ENCODE measurements at places on chromosomes 3 and 15.

DNA sequence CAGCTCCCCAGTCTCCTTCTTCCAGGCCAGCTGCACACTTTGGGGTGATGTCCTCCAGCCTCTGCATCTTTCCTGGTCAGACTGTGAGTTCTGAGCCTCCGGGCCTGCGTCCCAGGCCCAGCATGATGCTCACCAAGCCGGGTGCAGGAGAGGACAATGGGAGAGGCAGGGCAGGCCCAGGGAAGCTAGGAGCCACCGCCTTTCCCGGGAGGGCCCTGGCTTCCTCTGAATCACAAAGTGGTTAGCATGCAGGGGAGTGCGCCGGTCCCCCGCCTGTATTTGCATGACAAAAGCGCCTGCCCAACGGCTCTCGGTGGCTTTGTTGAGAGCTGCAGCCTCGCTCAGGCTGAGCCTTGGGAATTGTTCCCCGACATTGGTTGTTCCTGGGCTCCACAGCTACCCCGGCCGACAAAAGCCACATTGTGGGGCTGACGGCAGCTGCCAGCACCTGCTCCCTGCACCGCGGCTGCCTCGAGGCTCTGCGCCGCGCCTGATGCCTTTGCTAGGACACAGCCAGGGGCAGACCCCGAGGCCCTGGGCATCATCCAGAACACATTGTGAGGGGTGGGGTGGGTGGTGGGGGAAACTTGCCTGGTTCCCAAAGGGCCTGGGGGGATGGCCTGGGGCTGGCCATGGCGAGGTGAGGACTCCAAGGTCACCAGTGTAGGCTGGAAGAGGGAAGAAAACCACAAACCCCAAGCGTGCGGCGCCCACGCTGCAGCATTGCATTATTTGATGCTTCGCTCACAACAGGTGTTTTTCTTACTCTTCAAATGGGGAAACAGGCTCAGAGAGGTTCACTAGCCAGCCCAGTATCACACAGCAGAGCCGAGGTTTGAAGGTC is 20.0 kb upstream of the KLF13 start:
- peak; percentile 96 for DNase-seq

GRCh38 chr15:67784090-67784781 is 41.1 kb upstream of the SKOR1 start:
- no peak for DNase-seq

DNA sequence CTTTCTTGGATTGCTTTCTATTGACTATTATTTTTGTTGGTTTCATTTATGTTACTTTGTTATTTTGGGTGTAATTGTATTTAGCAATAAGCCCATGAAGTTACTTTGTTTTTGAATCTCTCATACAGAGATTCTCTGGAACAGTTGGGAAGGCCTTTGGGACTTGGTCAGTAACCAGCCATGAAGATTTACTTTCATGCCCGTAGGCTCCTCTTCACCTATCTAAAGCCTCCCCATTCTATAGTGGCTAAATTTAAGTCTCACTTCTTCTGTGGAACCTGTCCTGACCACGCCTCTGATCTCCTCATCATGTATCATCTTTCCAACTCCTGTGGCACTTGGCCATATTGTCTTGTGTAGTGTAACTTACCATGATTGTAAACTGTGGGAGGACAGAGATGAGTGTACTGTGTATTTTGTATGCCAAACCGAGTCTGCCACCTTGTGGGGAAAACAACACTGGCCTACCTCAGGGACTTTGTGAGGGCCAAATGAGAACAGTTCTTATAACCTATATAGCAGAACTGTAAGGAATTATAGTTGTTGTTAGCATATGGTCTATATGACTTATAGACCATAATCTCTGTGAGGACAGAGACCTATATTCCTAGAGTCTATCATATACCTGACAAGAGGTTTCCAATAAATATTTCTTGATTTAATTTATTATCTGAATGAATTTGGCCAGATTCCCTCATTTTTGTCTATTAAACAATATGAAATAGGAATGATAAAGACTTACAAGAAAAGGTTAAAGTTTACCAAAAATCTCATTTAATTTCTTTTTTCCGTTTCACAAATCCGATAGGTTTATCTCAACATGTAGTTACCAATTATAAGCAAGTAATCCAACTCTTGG is 75.0 kb downstream of the STARD9 start:
- peak; percentile 84 for DNase-seq

- no peak for DNase-seq
Measured at GRCh38 chr15:76982356-76982755, 12.6 kb upstream of the PSTPIP1 start.

- DNase-seq = peak; percentile 50
Measured at GRCh38 chr3:155554777-155555451, 190.0 kb downstream of the PLCH1 start.

- no peak for DNase-seq
Measured at GRCh38 chr15:29355477-29355876, 85.9 kb upstream of the NSMCE3 start.

DNA sequence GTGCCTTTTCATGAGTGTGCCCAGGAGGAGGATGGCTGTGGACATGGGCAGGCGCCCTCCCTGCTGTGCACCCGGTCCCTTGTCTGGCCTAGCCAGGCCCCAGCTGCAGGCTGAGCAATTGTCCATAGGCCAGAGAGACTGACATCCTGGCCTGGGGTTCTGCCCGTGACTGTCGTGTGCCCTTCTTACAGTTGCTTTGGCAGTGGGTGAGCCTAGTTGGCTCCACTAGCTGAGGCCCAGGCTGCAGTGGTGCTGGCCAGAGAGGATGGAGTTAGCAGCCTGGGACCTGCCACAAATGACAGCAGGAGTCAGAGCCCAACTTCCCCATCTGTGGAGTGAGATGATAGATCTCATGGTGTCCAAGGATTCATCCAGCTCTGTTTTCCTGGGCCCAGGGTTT is 9.0 kb upstream of the CHRNB4 start:
- no peak for DNase-seq

GRCh38 chr3:25940935-25941334 is 151.0 kb downstream of the OXSM start:
- DNase-seq = no peak

- DNase-seq = no peak
Measured at GRCh38 chr3:70989174-70989573, 594.4 kb downstream of the FOXP1 start.

- DNase-seq = no peak
Measured at GRCh38 chr15:66830358-66830757, 128.3 kb downstream of the SMAD6 start.

GRCh38 chr15:92205255-92205739 is 188.4 kb upstream of the ST8SIA2 start:
- peak; percentile 76 for DNase-seq

GRCh38 chr15:39180030-39180429 is 400.8 kb upstream of the THBS1 start:
- no peak for DNase-seq

GRCh38 chr3:184005941-184006507 is 11.7 kb downstream of the ABCC5 start:
- DNase-seq = peak; percentile 73

GRCh38 chr3:123340336-123340735 is 108.6 kb downstream of the ADCY5 start:
- peak; percentile 13 for DNase-seq

- no peak for DNase-seq
Measured at GRCh38 chr15:45550436-45550835, 27.9 kb upstream of the SLC30A4 start.

DNA sequence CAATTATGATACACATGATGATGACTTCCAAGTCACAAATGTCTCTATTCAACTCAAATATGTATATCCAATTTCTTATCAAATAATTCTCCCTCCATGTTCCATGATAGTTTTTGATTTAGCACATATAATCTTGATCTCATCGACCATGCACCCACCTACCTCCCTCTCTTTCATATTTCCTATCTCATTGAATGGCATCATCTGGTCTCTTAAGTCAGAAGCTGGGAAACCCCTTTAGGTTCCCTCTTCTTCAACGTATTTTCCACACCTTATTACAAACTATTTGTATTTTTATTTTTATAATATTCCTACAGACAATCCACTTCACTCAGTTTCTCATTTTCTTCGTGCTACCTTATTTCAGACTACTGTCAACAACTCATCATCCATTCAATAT is 56.9 kb upstream of the DPH6 start:
- no peak for DNase-seq

DNA sequence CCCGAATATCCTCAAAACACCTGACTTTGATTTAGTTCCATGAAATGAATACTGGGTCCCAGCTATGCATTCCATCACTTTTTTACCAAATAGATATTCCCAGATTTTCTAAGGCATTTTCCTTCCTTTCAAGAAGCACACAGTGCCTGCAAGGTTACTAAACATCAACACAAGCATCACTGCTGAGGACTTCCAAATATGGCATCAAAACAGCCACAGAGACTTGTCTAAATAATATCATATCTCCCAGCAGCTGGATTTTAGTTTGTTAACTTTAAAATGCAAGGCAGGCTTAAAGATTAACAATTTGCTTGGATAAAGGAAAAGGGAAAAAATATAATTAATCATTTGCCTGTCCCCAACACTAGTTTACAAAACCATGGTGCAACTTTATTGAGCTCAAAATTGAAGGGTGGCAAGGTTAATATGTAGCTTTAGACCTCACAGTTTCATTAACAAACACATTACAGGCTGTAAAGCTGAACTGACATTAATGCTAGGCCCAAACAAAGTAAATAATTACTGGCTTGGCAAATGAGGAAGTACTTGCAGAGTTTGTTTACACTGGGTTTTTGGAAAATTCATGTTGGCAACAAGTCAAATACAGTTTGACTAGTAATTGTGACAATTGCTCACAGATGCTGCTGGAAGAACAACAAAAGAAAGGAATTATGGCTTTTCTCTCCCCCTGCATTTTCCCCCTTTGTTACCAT is 401.7 kb upstream of the CDIN1 start:
- DNase-seq = no peak

DNA sequence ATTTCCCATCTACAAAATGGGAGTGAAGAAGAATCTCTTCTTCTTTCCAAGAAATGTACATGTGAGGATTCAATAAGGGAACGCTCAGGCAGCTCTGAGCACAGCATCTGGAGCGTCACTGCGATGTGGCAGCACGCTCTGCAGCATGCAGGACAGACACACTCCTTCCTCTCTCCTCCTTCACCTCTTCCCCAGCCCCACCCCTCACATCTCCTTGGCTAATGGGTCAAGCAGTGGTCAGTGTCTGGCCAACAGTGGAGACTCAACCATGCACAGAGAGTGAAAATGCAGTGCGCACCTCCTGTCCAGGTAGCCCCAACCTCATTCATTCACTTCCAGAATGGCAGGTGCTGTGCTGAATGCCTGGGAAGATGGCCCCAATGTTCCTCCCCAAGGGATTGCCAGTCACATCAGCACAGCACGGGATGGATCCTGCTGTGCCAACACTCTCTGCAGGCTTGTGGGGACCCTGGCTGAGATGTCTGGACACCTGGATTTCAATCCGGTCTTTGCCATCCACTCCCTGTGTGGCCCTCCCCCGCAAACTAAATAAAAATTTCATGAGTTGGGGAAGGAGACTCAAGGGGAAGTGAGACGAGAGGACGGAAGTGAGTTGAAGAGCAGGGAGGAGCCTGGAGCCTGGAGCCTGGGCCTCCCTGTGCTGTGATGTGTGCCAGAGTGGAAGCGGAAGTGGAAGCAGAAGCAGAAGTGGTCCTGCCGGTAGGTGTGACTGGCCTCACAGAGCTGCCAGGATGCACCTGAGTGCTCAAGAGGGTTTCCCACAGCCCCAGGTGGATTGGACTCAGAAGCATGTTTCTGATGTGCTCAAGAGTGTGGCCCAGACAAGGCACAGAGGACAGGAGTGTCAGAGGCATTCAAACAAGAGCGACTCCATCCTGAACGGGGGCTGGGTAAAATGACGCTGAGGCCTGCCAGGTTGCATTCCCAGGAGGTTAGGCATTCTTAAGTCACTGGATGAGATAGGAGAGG is 163.9 kb downstream of the SMAD6 start:
- DNase-seq = peak; percentile 68

- no peak for DNase-seq
Measured at GRCh38 chr3:53300826-53301225, 45.0 kb upstream of the TKT start.

DNA sequence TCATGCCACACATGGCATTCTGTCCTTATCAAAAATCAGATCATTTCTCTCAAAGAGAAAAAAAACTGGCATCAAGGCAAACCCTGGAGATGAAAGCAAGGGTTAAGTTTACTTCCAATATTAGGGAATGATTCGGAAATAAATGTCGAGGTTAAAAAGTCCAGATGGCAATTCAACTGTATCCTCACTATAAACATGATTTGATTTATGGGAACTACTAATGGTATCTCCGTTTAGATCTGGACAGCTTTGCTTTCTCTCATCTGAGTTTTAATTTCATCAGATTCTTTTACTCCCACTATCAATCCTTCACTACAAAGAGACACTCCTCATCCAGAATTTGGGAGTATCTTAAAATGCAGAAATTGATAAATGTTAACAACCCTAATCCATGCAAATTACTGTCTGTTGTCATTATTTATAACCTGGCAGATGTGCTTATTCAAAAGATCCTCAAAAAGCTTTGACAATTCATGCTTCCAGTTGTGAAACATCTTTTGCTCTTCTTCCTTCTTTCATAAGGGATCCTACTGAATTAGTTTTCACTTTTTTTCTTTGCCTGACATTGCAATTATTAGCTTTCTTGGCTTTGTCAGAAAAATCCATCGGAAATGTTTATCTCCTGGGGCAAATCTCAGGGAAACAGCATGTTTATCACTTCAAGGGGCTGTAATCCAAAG is 903.2 kb downstream of the MCTP2 start:
- no peak for DNase-seq

- DNase-seq = no peak
Measured at GRCh38 chr3:128084675-128085021, 32.4 kb downstream of the SEC61A1 start.

DNA sequence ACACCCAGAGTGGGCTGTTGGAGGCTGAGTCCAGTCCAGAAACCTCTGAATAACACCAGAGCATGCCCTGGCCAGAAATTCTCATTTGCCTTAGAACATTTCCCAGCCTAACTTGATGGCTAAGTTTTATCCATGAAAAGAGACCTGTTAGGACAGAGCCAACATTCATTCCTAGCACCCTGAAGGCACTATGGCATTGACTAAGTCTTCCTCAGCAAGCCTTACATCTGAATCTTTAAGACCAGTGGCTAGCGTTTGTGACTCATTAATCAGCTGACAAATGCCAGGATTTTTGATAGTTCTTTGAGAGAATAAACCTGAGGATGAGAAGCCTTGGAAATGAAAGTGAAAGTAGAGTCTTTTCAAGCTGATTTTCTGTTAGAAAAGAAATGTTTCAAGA is 1087.1 kb upstream of the ALCAM start:
- no peak for DNase-seq

- no peak for DNase-seq
Measured at GRCh38 chr3:52679199-52679538, 6.5 kb downstream of the PBRM1 start.

DNA sequence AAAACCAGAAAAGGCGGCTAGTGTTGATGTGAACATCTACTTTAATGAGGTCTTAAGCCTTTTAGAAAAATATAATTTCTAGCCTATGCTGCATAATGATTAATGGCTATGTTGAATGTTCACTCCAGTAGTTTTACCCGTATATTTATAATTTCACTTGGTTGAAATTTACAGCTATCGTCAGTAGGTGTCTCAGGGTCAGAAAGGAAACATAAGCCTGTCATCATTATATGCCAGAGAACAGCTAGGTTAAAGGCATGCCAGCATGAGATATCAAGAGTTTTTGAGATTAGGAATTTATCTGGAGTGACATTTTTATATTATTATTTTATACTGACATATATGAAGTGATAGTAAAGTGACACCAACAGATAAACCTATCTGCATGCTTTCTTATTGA is 904.1 kb downstream of the OTOL1 start:
- DNase-seq = no peak

GRCh38 chr15:99197856-99198255 is 51.5 kb downstream of the TTC23 start:
- DNase-seq = no peak

GRCh38 chr3:72538070-72538745 is 310.0 kb downstream of the SHQ1 start:
- no peak for DNase-seq
